Fibroblast of lung (primary cell): ENCODE measurements at places on chromosomes 6 and 20.

- no peak for DNase-seq
These were observed 301.4 kb upstream of the CDYL start for GRCh38 chr6:4474810-4475209.

- DNase-seq: no peak
These were observed 291.8 kb downstream of the LRFN2 start for GRCh38 chr6:40295251-40295950.

GRCh38 chr6:80480421-80481157 is 374.1 kb downstream of the BCKDHB start:
- no peak for DNase-seq

GRCh38 chr20:4568361-4568959 is 153.2 kb upstream of the PRND start:
- no peak for DNase-seq

- peak; percentile 12 for DNase-seq
These were observed 5.1 kb downstream of the DEF6 start for GRCh38 chr6:35302604-35303241.

- peak; percentile 96 for DNase-seq
These were observed 14.0 kb downstream of the UST start for GRCh38 chr6:148760568-148761526.

DNA sequence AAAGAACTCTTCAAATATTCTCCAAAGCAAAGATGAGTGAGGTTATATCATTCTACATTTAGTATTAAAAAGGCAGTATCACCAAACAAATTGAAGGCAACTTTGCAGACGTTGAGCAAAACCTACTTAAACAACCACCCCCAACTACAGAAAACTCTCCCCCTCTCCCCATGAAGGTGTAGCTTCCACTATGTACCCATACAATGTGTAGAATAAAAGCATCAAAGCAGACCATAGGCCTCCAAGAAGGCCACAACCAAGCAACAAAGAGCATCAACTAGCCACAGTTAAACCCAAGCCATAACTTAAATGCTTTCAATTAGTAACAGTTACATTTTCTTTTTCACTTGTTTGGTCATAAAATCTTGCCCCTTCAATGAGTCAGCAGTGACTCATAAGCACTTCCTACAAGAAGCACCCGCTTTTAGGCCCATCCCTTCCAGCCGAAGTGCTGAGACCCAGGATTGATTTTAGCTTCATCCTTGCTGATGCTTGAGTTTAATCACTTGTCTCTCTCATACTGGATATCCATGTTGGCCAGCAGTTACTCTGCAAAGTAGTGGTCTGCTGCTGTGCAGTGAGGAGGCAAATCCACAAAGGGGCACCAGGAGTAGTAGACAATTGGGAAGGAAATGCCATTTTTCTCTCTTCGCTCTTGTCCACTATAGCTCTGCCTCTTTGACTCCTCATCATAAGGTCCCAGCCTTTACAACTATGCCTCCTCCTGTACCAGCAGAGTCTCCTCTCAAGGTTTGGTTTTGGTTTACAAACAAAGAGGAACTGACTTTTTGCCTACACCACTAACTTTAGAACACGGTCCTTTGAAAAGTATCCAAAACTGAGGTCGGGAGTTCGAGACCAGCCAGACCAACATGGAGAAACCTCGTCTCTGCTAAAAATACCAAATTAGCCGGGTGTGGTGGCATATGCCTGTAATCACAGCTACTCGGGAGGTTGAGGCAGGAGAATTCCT is 8.4 kb upstream of the NUP153 start:
- DNase-seq: peak; percentile 95

DNA sequence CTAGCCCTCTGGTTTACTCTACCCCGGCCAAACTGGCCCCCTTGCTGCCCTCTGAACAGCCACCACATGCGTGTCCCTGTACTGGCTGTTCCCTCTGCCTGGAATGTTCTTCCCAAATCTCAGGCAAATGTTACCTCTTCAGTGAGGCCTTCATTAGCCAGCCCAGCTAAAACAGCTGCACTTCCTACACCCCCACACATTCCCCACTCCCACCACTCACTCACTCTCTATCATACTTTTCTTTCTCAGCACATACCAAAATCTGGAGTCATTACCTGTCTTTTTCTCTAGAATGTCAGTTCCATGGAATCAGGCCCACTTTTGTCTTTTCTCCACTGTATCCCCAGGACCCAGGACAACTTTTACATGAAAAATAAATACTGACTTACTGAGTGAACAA is 401.2 kb upstream of the SULF2 start:
- DNase-seq: no peak

DNA sequence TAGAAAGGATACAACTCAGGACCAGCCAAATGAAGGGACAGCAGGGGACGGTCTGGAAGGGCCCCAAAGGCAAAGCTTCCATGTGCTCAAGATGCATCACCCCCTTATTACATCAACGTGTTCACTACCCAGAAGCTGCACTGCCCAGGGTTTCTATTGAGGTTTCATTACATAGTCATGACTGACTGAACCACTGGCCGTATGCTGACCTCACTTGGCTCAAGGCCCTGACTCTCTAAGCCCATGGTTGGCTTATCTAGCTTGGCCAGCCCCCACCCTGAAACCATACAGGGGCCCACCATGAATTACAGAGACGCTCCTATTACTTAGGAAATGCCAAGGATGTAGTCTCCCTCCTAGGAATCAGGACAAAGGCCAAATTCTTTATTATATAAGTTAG is 179.4 kb downstream of the FOXC1 start:
- peak; percentile 44 for DNase-seq

DNA sequence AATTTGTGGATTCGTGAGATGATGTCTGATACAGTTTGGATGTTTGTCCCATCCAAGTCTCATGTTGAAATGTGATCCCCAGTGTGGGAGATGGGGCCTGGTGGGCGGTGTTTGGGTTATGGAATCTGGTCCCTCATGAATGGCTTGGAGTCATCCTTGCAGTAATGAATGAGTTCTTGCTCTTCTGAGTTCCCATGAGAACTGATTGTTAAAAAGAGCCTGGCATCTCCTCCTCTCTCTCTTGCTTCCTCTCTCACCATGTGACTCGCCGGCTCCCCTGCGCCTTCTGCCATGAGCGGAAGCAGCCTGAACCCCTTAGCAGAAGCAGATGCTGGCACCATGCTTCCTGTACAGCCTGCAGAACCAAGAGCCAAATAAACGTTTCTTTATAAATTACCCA is 30.5 kb upstream of the RPP40 start:
- DNase-seq: no peak

- no peak for DNase-seq
These were observed 47.4 kb downstream of the CYP39A1 start for GRCh38 chr6:46605091-46605797.

DNA sequence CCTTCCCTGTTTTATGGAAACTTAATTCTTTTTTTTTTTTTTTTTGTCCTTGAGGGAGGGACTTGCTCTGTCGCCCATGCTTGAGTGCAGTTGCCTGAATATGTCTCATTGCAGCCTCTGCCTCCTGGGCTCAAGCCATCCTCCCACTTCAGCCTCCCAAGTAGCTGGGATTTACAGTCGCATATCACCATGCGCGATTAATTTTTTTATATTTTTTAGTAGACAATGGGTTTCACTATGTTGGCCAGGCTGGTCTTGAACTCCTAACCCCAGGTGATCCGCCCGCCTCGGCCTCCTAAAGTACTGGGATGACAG is 654 bp downstream of the TMEM14C start:
- no peak for DNase-seq

GRCh38 chr6:16162003-16162402 is 33.1 kb downstream of the MYLIP start:
- no peak for DNase-seq

DNA sequence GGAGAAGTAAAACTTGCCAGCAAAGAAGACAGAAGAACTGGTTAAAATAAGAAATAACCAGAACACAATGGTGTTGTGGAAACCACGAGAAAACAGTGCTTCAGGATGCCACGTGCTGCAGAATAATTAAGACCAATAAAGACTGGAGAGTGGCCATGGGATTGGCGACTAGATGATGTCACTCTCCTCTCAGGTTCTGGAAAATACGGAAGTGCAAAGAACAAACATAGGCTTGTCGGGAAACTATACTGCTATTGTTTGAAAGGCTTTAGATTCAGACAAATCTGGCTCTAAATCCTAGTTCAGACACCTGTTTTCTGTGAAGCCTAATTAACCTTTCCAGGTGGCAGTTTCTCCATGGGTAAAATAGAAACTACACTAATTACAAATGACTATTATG is 138.4 kb upstream of the STXBP5 start:
- DNase-seq: no peak

GRCh38 chr6:8707369-8707768 is 272.0 kb upstream of the SLC35B3 start:
- DNase-seq: no peak

GRCh38 chr20:54794874-54795273 is 319.5 kb downstream of the DOK5 start:
- no peak for DNase-seq

DNA sequence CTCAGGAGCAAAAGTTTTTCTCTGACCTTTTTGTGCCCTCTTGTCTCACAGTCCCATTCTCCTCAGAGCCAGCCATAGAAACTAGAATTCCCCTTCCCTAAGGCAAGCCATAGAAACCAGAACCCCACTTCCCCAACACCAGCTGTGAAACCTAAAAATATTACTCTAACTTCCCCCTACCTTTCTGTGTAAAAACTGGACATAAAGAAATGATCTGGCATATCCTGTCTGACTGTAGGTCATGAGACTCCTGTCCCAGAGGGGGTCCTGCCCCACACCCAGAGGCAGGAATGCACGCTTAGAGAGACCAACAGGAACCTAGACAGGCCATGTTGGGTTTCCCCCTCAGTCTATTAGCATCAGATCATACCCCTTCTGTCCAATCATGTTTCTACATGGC is 140.6 kb upstream of the SLC22A16 start:
- no peak for DNase-seq

DNA sequence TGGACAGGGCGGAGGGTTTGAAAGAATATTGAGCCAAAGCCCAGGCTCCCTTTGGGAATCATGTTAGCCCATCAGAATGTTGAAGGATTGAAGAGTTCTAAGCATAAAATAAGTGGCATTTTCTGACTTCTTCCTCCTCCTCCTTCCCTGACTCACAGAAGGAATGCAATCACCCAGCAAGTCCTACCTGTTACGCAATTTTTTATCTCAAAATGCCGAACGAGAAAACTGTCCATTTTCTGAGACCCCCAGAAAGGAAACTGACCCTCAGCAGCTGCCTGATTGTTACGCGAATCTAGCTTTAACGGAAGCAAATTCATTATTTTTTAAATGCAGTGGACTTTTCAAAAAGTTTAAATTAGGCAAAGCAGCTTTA is 4.7 kb upstream of the DNAJC5 start:
- no peak for DNase-seq

DNA sequence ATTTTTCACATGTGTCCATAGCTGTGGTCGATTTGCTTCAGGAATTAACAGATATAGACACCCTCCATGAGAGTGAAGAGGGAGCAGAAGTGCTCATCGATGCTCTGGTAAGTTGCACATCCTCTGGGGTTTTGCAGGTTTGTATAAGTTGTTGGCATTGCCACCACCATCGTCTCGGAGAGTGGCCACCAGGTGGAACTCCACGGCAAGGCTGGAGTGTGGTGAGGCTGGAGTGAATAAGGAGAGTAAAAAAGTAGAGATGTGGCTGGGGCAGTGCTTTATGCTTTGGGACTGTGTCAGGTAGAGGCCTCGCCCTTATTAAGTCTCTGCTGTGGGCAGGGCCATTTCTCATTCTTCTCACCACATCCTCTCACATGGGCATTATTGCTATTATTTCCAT is 63.7 kb downstream of the CTNNBL1 start:
- no peak for DNase-seq

- DNase-seq: no peak
These were observed 578 bp upstream of the RBBP9 start for GRCh38 chr20:18497603-18498002.

DNA sequence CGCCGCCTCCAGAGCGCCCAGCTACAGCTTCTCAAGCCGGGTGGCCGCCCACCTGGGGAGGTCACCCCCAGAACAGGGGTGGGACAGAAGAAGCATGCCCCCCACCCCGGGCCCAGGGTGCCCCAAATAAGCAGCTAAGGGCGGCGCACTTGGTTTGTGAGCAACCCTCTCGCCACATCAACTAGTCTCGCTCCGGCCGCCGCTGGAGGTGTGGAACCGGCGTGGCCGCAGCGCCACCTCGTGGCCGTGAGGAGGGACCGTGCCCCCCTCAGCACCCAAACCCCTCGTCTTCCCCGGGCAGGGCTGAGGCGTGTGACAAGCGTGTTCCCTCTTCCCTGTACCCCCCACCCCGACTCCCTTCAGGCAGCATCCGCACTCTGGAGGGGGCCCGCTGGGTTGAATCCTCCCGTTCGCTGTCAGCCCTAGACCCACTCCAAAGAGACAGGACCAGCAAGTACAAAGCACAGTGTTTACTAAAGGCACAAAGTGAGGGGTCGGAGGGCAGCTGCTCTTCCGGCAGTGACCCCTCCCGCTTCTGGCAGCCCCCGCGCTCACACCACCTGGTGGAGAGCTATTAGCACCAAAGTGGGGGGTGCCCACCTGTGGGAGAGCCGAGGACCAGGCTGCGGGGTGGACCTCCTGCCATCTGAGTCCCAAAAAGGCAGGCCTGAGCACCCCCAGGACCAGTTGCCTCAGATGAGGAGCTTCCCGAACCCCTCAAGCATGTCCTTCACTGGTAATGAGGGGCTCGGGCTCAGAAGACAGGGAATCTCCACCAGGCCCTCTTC is 45.4 kb downstream of the MDFI start:
- peak; percentile 50 for DNase-seq

GRCh38 chr20:3146732-3147341 is 12.8 kb downstream of the FASTKD5 start:
- no peak for DNase-seq

- DNase-seq: peak; percentile 54
These were observed 88.6 kb upstream of the TGM3 start for GRCh38 chr20:2206957-2207769.

DNA sequence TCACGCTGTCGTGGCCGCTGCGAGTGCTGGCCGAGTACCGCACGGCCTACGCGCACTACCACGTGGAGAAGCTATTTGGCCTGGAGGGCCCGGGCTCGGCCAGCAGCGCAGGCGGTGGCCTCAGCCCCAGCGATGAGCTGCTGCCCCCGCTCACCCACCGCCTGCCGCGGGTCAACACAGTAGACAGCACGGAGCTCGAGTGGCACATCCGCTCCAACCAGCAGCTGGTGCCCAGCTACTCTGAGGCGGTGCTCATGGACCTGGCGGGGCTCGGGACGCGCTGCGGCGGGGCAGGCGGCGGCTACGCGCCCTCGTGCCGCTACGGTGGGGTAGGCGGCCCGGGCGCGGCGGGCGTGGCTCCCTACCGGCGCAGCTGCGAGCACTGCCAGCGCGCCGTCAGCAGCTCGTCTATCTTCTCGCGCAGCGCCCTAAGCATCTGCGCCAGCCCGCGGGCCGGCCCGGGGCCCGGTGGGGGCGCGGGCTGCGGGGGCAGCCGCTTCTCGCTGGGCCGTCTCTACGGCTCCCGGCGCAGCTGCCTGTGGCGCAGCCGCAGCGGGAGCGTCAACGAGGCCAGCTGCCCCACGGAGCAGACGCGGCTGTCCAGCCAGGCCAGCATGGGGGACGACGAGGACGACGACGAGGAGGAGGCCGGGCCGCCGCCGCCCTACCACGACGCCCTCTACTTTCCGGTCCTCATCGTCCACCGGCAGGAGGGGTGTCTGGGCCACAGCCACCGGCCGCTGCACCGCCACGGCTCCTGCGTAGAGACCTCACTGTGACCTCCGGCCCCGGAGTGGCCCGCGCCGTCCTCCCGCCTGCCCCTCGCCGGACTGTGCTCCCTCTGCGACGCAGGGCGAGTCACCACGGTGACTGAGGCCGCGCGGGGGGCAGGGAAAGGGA is 5.7 kb downstream of the TMEM151B start:
- no peak for DNase-seq
